CD4-positive, alpha-beta T cell treated with Interleukin-10 for 1 hour (primary cell): ENCODE measurements at places on chromosomes 16 and 17.

GRCh38 chr16:6193718-6194117 is 1096.1 kb upstream of the EEF2KMT start:
- no peak for DNase-seq

- no peak for DNase-seq
Observed at GRCh38 chr17:77132411-77133086, 8.2 kb upstream of the SEC14L1 start.

DNA sequence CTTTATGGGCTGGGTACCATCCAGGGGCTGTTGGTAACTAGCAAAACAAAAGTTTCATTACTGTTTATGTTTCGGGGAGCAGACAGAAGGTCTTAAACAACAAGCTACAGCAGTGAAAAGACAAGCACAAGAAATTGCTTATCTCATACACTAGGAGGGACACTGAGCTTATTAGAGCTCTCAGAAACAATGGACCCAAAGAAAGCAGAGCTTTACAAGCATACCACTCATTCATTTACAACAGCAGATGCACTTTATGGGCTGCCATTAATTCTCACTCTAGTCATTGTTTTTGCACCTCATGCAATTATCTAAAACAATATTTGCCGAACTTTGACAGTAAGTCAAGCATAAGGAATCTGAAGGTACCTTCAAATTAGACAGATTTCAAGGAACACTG is 10.0 kb downstream of the KRT16 start:
- no peak for DNase-seq

- peak; percentile 75 for DNase-seq
Observed at GRCh38 chr17:49817993-49818392, 29.5 kb downstream of the KAT7 start.

- no peak for DNase-seq
Observed at GRCh38 chr16:88554711-88555264, 15.4 kb upstream of the ZC3H18 start.

- DNase-seq = no peak
Observed at GRCh38 chr17:50977487-50978159, 111.5 kb upstream of the TOB1 start.
